ENCODE measurements at places on chromosomes 4 and X.

- DNase-seq: no peak
Measured at GRCh38 chr4:87916626-87917025, 58.9 kb upstream of the SPP1 start.

GRCh38 chrX:29397506-29397905 lies 810.3 kb downstream of the IL1RAPL1 start:
- DNase-seq: no peak

- DNase-seq: no peak
Measured at GRCh38 chr4:165199722-165200121, 7.6 kb upstream of the KLHL2 start.

DNA sequence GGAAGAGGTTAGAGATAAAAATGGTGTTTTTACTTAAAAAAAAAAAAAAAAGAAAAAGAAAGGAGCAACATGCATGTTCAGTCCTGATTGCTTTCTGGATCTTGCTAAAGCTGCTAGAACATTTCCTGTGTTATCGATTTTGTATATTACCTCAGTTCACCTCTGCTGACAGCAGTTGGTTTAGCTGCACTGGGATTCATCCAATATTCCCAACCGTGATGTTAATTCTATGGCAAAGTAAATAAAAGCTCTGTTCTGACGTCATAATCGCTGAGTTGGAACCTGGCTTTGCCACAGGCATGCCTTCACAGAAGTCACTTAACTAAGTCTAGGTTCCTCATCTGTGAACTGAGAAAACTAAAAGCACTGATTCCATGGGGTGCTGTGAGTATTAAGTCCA lies 90.7 kb upstream of the SORBS2 start:
- no peak for DNase-seq

DNA sequence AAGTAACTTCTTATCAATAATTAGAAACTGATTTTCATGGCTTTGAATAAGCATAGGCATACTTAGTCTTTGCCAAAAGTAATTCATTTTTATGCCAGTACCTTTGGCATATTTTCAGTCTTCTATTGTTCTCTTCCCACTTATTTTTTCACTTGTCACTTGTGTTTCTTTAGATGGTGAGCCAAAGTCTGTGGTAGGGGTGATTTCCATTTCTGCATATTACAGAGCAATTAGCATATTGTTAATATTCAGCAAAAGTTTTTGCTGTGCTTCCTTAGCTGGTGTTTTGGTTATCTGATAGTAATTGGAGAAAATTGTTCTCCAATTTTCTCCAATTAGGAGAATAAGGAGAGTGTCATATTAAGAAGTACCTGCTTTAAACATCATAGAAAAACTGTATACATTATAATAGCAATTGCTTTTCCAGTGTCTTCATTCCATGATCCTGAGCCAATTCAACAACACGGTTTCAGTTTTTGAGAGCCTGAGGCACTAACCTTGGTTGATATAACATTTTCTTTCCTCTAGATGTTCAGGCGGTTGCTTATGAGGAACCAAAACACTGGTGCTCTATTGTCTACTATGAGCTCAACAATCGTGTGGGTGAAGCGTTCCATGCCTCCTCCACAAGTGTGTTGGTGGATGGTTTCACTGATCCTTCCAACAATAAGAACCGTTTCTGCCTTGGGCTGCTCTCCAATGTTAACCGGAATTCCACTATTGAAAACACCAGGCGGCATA lies 64.7 kb downstream of the SMAD1 start:
- DNase-seq: no peak

GRCh38 chr4:164381859-164382258 lies 372.1 kb upstream of the SMIM31 start:
- DNase-seq: no peak

- peak; percentile 2 for DNase-seq
Measured at GRCh38 chrX:29478336-29479069, 736.9 kb upstream of the MAGEB2 start.

DNA sequence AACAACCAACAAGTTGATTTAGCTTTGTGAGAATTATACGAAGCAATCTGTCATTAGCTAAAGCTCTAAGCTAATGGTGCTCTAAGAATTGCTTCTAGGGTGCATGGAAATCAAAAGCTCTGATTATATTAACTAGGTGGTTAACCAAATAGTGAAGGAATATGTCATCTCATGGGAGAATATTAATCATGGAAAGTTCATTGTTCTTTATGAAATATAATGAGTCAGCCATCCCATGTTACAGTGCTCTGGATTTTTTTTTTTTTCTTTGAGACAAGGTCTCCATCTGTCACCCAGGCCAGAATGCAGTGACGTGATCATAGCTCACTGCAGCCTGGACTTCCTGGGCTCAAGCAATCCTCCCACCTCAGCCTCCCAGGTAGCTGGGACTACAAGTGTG lies 10.5 kb downstream of the DCAF8L2 start:
- DNase-seq: no peak

DNA sequence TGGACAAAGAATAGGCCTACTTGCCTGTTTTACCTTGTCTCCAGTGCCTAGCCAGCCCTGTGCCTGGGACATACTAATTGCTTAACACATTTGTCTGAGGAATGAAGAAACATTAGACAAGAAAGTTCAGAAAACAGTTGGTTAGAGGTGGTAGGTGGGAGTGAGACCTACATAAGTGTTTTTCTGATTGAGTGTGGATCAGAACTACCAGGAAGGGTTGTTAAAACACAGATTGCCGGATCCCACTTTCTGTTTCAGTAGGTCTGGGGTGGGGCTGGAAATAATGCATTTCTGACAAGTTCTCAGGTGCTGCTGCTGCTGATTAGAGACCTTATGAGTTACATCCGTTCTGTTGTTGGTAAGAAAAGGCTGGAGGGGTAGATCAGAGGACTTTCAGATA lies 5.7 kb upstream of the JADE1 start:
- DNase-seq: no peak

- no peak for DNase-seq
Measured at GRCh38 chrX:43349363-43349762, 306.7 kb upstream of the MAOA start.

DNA sequence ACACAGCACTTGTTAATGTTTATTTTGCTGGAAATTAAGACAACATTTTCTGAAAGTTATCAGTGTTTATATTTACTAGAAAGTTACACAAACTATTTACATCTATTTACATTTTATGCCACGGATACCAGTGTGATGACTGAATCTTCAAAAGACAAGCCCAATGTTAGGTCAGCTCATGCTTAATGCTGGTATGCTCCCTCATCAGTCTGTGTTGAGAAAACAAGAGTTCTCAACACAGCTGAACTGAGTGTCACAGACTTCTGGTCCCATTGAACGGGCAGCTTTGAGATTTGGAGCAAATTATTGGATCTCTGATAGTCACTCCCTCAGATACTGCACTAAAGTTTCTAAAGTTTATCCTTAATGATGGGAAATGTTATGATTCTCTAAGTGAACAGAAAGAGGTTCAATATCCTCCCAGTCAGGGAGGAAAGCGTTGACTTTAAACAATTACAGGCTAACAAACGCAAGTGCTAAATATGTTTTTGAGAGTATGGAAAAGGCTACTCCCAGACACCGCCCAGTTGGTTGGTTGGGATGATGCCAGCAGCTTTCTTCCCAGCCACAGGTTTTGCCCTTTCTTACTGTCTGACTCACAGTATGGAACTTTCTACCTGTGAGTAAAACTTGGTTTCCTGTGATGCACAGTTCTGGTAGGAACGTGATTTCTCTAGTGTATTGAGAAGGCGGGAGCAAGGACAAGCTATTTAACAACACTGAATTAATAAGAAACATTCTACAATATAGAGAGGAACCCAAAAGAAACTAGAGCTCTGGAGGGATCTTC lies 1293.6 kb upstream of the TENM3 start:
- DNase-seq: no peak

DNA sequence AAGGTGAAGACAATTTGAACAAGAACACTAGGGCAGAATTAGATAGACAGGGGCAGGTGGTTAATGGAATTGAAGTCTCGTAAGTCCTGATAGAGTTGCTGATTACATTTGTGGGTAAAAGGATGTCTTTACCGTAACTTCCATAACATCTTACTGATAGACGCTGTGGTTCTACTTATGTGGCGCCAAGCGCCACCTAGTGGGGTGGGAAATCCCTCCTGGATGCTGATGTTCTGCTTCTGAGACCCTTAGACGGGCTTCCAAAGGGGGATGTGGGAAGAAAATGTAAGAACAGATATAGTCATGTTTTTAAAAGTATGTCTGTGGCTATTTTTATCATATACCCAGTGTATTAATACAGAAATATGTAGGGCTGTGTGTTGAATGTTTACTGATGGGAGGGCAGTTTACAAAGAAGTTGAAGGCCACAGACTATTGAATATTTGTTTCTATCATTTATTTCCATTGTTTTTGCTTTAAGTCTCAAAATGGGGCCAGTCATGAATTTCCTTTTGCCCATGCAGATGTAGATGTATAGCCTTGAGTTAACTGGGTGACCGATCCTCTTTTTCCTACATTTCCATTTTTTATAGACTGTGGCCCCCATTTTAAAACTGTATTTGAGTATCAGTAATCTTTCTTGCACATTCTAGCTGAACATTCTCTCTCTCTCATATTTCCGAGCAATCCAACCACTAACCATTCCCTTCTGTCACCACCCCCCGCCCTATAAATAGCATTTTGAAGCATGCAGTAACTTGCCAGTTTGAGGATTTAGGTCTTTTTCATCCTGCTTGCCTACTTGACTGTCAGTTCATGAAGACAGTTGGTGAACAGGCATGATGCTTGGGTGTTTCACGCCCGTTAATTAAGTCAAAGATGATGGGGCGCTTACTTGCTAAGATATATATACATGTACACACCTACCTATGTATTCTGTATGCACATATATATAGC lies 12.1 kb upstream of the TLR8 start:
- DNase-seq: peak; percentile 37

GRCh38 chr4:126591583-126591982 lies 1041.2 kb upstream of the INTU start:
- DNase-seq: no peak

- no peak for DNase-seq
Measured at GRCh38 chr4:5459236-5459635, 249.1 kb downstream of the EVC2 start.

- DNase-seq: no peak
Measured at GRCh38 chrX:8139716-8140115, 31.4 kb downstream of the VCX2 start.

GRCh38 chr4:118974758-118975157 lies 86.1 kb downstream of the SYNPO2 start:
- no peak for DNase-seq

DNA sequence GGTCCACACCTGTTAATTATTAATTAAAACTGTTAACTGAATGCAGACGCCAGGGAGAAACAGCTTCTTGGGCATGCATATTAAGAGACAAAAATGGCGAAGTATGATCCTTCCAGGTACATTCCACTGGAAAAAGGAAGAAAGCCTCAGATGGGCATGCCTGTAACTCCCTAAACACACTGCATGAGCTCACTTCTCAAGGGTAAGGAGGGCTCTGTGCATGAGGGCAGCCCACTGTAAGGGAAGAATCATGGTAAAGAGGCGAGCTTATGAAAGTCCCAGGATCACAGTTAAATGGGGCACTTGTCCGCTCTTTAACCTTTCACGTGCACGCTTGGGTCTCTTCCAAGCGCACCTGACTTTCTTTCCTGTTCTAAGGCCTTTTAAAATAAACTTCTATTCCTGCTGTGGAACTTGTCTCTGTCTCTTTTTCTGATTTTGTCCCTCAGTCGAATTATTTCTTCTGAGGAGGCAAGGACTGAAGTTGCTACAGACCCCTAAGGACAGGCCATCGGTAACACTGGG lies 321.7 kb downstream of the PPP1R2C start:
- no peak for DNase-seq

GRCh38 chrX:120512627-120513026 lies 43.5 kb upstream of the LAMP2 start:
- DNase-seq: no peak

DNA sequence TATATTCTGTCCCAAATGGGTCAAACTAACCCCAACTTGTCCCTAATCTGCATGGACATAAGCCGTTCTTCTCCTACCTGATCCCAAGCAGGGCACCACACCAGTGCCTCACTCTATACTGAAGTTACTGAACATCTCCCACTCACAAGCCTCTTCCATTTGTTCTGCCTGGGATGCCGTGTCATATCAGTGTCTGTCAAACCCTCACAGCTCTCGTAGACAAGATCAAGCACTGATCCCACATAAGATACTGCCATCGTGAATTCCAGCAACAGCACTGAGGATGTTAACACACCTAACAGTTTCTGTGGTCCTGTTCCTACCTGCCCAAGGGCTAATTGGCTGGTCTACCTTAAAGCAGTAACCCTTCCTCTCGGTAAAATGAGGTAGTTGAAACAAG lies 162.1 kb downstream of the APBB2 start:
- DNase-seq: no peak

DNA sequence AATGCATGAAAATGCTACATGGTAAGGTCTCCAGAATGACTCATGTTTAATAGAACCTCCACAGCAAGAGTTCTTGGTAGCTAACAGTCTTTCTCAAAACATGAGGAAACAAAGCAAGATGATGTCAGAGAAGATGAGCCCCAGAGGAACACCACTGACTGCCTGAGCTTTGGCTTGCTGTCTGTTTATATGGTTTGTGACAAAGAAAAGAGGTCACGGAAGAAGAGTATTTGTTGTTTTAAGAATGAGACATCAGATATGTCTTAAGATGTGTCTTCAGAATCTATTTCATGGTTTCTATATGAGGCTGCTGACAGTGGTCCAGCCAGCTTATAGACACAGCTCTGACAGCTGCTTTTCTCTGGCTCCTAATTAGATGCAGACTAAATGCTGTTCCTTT lies 18.8 kb upstream of the AREG start:
- peak; percentile 74 for DNase-seq

DNA sequence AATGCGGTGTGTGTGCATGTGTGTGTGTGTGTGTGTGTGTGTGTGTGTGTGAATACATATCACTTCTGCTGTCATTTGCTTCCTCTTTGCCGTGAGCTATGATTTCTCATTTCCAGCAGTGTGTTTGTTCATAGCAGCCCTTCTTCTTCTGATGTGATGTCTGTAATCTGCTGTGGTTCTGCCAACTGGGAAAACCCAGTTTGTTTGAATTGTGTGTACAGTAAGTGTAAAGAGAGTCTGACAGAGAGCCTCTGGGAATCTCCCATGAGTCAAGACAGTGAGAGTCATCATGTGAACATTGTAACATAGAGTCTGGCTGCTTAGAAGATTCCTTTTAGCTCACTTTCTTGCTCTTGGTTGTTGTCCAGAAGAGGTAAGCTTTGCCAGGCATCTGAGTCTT lies 8.4 kb upstream of the NWD2 start:
- no peak for DNase-seq

DNA sequence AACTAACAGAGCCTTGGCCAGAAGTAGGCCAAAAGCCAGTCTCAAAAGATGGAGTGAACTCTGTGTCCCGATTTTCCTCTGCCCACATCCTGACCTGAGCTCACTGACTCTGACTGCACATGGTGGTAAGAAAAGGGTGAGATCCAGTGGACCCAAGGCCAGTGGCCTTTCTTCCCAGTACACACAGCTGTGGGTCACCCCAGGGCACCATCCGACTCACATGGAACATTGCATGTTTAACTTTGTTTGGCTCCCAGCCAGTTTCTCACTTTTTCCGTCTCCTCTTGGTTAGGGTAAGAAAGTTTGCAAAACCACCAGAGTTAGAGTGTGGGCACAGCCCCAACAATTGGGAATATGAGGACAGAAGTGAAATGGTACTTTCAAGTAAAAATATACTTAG lies 69.8 kb downstream of the GAB1 start:
- no peak for DNase-seq

All from SJSA1 (cell line).